ENCODE measurements at places on chromosomes 7 and 10.

DNA sequence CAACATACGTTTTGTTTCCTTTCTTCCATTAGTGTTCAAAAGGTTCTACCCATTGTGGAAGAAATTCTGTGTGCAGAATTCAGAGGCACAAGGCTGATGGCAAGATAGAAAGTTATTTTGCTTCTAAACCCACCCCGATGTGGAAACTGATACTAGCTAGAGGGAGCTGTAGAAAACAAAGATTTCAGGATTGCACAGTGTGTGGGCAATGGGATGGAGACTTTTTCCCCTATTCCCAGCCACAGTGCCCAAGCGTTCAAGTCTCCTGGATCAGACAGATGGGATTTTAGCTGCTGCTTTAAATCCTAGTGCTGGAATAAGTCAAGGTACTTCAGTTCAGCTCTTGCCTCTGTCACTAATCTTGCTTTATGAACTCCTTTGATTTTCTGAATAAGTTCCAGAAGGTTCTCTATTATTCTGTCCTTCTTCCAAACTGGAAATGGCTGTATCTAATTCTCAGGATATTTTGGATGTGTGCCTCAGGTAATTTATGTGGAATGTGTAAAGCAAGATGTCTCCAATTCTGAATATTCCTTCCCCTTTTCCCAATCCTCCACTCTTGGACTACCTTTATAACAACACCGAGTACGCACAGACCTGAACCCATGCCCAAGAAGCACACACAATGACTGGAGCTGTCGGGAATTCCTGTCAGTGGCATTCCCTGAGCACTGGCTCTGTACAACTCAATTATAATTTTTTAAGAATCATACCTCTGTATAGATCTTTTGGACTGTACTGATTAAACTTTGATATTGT is 473.0 kb downstream of the PLXDC2 start:
- DNase-seq: no peak

DNA sequence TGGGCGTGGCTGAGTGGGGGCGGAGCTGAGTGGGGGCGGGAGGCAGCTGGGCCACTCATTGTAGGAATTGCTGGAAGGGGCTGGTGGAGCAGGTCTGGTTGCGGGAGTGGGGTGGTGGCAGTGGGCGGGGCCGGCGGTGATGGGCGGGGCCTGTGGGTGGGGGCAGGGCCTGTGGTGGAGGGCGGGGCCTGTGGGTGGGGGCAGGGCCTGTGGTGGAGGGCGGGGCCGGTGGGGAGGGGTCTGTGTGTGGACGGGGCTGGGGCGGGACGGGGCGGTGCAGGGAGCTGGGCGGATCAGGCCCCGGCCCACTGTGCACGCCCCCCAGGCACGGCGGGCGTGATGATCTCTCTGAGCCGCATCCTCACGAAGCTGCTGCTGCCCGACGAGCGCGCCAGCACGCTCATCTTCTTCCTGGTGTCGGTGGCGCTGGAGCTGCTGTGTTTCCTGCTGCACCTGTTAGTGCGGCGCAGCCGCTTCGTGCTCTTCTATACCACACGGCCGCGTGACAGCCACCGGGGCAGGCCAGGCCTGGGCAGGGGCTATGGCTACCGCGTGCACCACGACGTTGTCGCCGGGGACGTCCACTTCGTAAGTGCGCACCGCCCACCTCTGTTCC is 14.0 kb downstream of the SLC29A4 start:
- peak; percentile 35 for DNase-seq

DNA sequence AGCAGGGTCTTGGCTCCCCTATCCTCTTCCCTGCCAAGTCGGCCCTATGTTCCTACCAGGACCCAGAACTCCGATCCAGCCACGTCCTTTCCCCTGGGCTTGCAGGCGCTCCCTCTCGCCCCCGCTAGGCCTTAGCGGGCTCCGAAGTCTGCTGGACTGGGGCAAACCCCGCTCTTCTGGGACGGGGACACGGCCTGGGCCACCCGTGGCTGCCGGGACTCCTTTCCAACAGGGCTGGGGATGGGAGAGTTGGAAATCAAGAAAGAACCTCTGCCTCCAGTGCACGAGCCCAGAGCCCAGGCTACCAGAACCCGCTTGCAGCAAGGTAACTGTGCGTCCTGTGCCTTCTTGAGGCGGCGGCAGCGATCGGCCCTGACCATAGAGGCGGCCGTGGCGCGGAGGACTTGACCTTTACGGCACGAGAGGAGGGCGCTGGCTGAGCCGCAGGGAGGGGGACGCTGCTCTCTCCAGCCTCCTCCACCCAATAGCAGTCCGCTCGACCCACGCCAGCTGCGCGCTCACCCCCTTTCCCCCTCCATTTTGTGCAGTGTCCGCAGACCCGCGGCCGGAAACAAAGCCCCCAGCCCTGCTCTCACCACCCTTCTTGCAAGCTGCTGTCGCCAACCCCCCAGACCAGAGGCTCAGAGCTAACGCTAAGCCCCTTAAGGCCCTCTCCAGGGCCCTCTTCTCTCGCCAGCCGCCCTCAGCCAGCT is 7.0 kb upstream of the HOXA11 start:
- DNase-seq: no peak

DNA sequence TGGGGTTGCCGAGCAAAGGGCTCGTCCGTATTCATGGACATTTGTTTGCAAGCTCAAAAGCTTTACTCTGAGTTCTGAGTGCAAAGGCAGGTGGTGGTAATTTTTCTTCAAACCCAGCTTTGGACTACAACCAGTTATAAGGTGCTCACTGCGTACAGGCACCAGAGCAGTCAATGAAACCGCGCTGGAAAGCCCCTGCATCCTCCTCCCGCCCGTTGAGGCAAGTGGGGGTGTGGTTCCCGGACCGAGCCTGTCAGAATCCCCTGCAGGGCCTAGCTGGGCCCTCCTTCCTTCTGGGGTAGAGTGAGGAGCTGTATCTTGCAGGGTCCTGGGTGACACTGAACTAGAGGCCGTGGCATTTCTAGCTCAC is 22.3 kb downstream of the AMZ1 start:
- peak; percentile 26 for DNase-seq

DNA sequence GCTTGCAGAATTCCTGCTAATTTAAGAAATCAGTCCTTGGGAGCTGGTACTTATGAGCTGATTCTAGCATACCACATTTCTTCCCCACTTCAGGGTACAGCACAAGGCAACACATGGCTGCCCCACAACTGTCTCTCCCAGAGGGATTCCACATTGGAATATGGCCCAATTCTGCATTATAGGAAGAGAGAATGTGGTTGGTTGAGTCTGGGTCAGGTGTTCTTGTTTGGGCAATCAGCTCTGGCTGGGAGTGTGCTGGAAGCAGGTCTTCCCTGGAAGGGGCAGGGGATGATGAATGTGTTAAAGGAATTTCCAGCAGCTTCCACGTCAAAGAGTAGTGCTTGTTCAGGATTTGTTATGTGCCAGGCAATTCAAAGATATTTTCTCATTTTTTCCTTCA is 95.7 kb downstream of the BUB3 start:
- DNase-seq: no peak

GRCh38 chr10:33795529-33795928 is 461.1 kb upstream of the NRP1 start:
- DNase-seq: no peak

DNA sequence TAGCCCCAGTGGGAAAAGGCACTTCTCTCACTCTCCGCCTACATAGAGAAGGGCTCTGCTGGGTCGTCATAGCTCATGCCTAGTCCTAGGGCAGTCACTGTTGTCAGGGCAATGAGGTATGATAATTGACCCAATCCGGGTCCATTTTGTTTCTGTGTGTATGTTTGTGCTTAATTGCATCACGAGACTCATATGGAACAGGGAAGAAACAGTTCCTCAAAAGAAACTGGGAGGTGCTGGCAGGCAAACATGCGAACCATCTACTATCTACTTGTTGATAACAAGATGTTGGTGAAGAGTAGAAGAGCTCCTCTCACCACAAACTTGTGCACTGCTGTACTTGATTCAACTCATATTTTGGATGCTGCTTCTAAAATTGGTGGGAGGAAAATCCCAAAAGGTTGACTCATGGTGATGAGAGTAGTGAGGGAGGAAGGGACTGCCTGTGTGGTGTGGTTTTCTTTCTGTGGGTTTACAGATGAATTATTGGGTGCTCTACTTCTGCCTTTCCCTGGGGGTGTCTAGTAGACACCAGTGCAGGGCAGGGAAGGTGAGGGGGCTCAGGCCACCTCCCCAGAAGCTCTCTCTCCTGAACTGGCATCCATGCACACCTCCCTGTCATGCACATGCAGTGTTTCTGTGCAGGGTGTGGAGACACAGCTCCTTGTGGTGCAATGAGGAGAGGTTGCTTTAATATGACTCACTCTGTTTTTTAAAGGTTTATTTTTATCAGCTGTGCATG is 29.4 kb downstream of the LSMEM1 start:
- no peak for DNase-seq
